ENCODE measurements at places on chromosomes 1 and 21.

- no peak for DNase-seq
These were observed 102.4 kb upstream of the ST6GALNAC5 start for GRCh38 chr1:76764638-76765454.

DNA sequence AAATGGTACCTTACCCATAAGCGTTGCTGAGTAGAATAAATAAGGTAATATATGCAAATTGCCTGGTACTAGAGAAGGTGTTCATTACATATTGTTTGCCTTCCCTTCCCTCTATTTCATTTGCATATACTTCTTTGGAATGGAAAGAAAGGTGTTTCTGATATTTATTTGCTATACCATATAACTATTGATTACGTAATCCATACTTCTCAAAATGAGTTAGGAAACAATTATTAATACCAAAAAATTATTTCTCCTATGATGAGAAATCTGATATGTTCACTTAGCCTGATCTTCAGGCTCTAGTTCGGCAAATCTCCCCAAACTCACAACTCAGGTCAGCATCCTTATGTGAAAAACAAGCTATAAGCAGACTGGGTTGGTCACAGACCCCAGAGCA, 119.3 kb downstream of the DAB1 start:
- DNase-seq, result no peak

- DNase-seq, result no peak
These were observed 1.2 kb upstream of the TNFRSF4 start for GRCh38 chr1:1215080-1215676.

DNA sequence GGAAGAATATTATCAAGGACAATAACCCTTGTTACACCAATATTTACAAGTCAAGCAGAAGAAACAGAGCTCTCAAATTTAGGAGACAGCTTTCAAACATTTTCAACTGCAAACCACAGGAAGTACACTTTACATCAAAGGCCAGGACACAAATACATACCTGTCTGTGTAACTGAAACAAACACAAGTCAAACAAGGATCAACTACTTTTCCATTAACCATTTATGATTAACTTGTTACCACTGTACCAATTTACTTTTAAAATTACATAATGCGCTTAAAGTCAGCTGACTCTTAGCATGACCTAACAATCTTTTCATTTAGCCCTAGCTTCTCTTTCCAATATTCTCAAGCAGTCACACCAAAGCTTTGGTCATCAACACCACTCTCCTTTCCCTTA, 43.5 kb downstream of the TRIM33 start:
- DNase-seq, result no peak

DNA sequence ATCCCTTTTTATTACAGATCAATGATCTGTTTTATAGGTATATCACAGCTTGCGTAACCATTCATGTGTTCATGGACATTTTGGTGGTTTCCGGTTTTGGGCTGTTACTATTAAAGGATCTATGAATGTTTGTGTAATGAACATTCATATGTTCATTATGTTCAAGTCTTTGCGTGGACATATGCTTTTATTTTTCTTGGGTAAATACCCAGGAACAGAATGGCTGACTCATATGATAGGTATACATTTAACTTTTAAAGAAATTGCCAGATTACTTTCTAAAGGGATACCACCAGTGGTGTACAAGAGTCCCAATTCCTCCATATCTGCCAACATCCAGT, 73.7 kb downstream of the SPATA46 start:
- DNase-seq, result no peak

DNA sequence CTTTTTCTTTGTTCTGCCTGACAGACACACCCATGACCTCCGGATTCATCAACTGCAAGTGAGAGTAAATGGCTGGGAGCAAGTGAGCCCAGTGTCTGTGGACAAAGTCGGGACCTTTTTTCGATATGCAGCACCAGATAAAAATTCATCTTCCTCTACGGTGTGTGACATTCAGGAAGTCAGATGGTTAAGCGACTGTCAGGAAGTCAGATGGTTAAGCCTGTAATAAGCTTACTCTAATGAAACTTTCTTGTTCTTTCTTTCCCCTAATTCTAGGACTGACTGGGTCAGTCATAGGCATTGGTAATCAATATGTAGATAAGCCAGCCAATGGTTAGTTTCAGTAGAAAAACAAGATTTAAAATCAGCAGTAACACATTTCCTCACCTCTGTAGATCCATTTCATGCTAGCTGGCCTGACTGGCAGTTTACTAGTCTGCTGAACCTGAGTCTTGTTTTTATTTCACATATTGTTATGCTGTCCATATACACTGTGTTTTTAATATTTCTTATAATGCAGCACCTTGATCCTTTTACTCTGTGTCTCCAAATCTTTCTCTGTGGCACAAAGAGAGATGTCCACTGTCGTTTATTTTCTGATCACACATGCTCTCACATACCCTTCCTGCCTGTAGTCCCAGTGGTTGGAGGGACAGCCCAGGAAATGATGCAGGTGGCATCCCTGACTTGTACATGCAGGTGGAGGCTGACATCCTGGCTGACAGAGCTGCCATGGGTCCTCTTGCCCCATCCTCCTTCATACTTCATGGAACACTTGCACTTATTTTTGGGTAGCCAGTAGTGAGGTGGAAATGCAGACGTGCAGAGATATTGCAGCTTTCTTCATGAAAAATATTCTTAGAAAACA, 115.8 kb downstream of the VPS13D start:
- no peak for DNase-seq

DNA sequence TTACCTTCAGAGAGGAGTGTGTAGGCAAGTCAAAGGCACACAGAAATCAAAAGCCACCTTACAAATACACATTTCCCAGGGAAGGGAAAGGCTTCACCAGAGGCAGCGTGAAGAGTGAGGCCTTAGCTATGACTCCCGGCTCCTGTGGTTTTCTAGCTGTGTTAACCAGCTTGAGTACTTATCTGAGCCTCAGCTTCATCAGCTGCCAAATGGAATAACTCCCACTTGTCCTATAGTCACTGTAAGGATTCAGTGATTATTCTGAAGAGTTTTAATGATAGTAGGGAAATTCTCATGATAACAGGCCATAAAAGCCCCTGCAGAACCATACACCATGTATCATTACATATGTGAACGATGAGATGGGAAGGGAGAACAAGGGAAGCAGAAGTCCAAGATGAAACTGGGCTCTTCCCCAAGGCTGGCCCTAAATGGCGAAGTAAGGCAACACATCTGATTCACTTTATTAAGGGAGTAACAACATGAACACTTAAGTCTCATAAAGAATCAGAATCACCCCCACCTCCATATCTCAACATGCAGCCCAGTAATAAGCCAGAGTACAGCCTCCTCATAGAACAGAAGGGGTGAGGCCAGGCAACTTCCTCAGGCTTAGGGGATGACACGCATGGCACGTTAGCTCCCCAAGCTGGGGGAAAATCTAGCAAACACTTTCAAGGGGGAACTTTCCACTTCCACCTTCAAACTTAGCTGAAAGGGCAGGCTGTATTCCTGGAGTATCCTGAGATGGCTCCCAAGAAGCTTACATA, 63.7 kb downstream of the SLC66A1 start:
- no peak for DNase-seq

DNA sequence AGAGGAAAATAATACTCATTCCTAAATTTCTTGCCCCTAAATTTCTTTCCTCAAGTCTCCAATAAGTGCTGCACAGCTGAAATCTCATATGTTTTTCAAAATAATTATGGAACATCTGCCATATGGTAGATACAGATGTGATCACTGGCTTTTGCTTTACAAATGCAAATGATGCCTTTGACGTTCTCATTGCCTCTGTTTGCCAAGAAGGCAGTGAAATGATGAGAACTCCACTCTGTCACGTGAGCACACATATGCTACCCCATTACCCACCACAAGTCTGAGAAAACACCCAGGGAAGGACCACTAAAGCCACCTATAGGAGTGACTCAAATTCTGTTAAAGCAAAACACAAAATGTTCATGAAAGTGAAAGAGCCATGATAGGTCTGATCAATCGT, 43.9 kb downstream of the DSCAM start:
- no peak for DNase-seq

GRCh38 chr1:224640018-224640417, 23.9 kb downstream of the CNIH3 start:
- DNase-seq, result no peak

- no peak for DNase-seq
These were observed 71.5 kb downstream of the CLCA4 start for GRCh38 chr1:86618358-86618757.

DNA sequence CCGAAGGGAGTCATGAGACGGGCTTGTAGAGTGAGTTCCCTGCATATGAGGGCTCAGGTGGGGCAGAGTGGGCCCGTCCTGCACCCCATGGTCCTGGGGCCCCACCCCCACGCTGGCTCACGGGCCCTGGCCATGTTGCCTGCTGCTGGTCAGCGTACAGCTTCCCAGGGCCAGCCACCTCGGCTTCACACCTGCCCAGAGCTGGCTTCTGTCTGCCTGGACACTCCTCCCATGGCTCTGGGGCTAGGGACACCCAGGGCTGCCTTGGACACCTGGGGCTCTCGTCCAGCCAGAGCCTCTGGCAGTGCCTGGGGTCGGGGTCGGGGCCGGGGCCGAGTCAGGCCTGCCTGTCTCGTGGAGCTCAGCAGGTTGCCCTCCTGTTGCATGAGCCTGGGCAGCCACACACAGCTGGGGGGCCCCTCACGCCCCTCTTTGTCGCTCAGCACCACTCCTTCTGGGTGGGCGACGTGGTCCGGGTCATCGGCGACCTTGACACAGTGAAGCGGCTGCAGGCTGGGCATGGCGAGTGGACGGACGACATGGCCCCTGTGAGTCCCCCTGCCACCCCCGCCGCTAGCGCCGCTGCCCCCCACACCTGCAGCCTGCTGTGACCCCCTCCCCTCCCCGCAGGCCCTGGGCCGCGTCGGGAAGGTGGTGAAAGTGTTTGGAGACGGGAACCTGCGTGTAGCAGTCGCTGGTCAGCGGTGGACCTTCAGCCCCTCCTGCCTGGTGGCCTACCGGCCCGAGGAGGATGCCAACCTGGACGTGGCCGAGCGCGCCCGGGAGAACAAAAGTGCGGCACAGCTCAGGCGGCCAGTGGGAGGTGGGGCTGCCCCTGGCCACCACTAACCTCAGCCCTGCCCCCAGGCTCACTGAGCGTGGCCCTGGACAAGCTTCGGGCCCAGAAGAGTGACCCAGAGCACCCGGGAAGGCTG, 5.5 kb upstream of the MMP23B start:
- no peak for DNase-seq

GRCh38 chr1:184748740-184749139, 5.9 kb downstream of the EDEM3 start:
- no peak for DNase-seq
